ENCODE measurements at places on chromosomes 16 and 17.

DNA sequence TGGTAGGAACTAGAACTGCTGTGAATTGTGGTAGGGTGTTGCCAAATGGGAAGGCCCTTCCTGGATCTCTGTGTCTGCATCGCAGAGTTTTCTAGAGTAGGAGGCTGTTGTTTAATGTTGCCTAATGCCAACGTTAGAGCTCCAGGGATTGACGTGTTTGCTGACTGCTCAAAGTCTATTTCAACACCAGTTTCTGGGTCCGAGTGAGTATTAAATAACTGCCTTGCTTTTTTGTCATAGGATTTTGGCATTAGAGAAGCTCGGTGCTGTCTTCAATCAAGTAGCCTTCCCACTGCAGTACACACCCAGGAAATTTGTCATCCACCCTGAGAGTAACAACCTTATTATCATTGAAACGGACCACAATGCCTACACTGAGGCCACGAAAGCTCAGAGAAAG is 40.0 kb downstream of the SF3B3 start:
- DNase-seq: no peak

DNA sequence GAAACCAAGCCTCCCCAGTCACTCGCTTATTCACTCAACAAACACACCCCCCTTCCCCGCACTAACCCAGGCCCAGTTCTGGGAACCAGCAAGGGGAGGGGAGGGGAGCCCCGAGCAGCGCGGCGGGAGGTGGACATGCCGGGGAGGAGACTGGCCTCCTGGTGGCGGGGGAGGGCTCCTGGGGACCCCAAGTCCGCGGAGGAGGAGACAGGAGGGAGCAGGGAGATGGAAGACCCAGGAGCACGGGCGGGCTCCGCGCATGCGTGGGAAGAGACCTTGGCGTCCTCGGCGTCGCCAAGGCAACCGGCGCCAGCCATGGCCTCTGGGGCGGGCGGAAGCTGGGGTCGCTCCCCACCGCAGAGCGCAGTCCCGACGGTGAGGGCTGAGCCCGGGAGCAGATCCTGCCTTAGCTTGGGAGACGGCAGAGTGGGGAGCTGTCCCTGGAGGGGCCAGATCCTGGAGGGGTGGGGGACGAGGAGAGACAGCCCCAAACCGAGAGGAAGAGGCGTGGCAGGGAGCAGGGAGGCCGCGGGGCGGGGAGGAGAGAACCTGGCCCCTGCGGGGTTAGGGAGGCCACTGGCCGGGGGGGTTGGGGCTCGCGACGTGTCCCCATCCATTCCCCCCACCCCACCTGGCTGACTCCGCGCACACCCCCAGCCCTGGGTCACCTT is at the start of gene PRR29:
PRR29 (plus strand) TSS at position 302 of the 671 bp plus-strand sequence; CDS start at position 316, 14 bp downstream.
- DNase-seq: peak; percentile 100

- peak; percentile 28 for DNase-seq
These were observed 5.4 kb downstream of the SPATA2L start for GRCh38 chr16:89695875-89696669.

DNA sequence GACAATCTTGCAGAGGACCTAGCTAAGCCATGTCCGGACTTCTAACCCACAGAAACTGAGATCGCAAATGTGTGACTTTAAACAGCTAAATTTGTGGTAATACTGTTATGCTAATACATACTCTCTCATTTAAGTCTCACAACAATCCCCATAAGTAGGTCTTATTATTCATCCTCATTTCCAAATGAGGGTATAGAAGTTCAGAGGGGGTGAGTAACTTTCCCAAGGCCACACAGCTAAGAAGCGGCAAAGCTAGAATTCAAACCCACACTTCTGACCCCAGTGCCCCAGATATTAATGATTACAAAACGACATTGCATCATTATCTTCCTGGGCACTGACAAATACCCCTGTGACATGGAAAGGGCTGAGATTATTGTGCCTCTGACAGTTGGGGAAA is 81.4 kb downstream of the CNGB1 start:
- DNase-seq: no peak

- DNase-seq: no peak
These were observed 53.9 kb upstream of the ACSF3 start for GRCh38 chr16:89039756-89040155.

DNA sequence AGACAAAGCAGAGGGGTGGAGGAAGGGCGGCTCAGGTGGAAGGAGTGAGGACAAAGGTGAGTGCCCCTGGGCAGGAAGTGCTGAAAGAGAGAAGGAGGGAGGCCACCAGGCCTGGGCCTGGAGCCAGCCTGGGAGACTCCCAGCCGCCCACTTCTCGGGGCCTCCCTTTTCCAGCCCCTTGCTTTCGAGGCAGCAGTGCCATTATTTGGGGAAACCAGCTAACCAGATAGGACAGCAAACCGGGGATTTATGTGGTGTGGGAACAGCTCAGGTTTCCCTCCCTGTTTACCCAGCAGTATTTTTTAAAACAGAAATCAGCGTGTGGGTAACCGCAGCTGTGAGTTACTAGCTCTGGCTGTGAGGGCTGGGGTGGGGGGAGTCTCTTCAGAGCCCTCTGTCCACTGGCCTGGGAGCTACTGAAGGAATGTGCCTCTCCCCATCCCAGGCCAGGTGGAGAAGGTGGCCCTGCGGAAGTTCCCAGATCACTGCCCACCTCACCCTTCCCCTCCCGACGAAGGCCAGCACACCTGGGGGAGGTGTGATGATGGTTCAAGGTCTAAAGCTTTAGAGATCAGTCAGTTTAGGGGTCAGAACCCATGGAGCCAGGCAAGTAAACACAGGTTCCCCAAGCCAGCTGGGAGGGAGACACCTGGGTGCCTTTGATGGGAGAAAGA is 8.4 kb upstream of the MEOX1 start:
- DNase-seq: no peak

DNA sequence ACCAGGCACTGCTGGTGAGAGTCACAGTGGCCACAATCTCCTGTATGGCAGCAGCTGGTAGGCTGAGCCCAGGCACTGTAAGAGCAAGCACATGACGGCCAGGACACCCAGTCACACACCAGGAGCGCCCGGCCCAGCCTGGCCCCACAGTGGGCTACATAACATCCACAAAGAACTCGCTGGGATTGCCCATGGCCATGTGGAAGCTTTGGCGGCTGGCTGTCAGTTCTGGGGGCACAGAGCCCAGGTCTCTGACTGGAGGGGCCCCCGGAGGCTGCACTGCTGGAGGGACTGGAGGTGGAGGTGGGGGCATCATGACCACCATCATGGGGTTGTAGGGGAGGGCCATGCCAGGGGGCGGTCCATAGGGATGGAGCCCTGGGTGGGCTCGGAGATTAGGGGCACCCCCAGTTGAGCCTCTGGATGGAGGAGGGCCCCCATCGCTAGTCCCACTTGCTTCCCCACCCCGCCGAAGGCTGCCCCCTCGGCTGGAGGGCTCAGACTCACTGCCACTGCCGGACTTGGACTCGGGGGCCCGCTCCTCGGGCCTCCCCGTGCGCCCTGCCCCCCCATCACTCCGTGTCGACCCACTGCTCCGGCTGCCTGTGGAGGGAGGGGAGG is 6.1 kb downstream of the ACADVL start:
- no peak for DNase-seq

DNA sequence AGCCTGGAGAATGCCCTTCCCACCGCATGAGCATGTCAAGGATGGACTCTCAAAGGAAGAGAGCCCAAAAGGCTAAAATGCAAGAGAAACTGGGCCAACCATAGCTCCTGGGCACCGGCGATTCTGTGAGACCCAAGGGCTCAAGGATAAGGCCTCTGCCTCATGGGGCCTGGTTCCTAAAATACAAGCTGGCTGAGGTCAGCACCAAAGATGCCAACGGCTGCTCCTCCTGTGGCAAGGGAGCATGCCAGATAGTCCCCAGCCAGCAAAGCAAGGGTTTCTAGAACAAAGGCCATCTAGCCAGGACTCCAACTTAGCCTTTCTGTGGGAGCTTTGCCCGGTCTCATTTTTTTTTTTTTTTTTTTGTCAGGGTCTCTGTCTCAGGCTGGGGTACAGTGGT is 20.1 kb downstream of the GPRC5B start:
- no peak for DNase-seq

DNA sequence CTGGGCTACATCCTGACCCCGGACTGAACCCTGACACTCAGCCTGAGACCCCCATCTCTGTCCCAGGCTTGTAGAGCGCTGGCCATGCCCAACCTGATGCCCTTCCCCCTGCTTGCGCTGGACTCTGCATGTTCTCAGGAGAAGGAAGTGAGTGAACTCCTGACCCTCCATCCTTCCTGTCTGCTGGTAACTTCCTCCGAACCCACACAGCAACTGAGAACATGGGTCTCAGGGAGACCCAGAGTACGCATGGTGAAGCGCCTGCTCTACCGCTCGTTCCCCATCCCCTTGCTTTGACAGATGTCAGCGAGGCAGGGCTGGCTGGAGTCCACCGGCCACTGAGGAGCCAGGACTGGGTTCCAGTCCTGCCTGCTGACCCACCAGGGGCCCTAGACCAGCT is 6.1 kb downstream of the CAMKK1 start:
- DNase-seq: no peak

DNA sequence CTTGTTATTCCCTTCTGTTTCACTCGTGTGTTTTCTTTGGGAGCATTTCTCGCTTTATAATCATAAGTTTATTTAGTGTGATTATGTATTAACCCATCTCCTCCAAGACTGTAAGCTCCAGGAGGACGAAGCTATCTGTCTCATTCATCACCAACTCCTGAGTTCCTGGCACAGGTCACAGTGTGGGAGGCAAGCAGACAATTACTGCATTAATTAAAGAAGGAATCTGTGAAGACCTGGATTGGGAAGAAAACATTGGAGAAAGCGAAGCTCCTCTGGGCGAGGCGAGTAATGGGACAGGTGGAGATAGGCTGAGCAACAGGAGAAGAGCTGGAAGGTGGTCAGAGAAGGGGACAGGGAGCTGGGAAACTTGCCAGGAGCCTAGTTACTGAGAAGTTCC is 7.8 kb upstream of the CAMKK1 start:
- no peak for DNase-seq

DNA sequence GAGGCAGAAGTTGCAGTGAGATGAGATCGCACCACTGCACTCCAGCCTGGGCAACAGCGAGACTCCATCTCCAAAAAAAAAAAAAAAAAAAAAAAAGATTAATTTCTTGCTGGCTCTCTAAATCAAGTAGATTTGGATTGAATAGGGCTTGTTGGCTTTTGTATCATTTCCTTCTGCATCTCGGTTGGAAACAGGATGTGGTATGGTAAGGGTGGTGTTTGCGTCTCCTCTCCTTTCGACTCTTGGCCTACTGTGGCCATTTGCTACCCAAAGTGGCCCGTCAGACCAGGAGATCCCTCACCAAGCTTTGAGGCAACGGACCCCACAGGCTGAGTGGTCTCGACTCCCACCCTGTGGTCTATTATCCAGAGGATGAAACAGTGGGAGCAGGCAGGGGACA is 168.0 kb upstream of the IRX3 start:
- DNase-seq: no peak

GRCh38 chr17:1007310-1008007 is 10.5 kb downstream of the TIMM22 start:
- peak; percentile 30 for DNase-seq

DNA sequence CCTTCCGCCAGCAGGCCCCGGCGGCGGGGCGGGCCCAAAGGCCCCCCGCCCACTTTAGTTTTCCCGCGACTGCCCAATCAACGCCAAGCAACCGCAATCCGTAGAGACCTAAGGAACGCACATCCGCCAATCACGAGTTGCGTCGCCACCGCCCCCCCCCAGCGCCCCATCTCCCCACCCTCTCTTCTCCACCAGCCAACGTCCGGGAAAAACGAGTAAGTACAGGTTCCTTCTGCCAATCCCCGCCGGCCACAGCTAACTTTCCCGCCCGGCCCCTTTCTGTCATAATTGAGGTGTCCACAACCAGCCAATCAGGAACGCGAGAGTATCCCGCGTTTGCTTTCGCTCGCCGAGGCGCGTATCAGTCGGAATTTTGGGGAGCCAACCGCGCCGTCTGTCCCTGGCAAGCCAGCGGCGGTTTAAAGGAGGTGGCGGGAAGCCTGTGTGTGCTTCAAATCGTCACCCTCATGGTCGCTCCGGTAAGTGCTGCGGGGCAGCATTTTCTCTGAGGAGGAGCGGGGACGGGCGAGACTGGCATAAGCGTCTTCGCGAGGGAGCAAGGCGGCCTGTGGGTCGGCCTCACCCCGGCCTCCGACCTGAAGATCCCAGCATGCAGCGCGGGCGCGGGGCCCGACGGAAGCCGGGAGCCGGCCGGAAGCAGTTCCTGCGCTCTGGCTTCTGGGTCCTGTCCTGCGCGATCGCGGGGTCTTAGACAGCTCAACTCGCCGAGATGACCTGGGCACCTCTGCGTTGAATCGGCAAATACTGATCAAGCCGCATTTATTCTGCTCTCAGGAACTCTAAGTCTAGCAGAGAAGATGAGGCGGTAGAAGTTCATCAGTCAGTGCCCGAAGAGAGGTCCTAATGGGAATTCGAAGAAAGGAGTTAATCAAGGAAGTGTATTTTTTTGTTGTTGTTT is at the start of gene MIS12:
MIS12 (plus strand) TSS at position 361 of the 919 bp plus-strand sequence. CDS start 2,297 bp downstream, outside the sequence.
- DNase-seq: peak; percentile 98

DNA sequence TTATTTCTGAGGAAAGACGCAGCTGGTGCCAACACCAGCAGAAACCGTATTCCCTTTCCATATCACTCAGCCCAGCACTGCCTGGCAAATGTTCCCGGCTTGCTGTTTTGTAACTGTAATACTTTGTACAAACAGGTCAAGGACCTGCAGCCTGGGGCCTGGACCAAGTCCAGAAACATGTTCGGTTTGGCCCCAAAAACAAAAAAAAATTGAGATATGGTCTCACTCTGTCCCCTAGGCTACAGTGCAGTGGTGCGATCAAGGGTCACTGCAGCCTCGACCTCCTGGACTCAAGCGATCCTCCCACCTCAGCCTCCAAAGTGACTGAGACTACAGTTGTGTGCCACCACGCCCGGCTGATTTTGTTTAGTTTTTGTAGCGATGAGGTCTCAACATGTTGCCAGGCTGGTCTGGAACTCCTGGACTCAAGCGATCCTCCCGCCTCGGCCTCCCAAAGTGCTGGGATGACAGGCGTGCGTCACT is 1.2 kb downstream of the HAGH start:
- DNase-seq: no peak

- no peak for DNase-seq
These were observed 3.5 kb downstream of the CORO7 start for GRCh38 chr16:4412854-4413253.

Measured in SK-N-SH (cell line).